Fibroblast of skin of left biceps (primary cell): ENCODE measurements at places on chromosomes 1 and 21.
A peak's percentile ranks its signal among the peaks of the same experiment; 100 is the strongest.

GRCh38 chr1:53047737-53048736, 14.0 kb upstream of the PODN start:
- DNase-seq, result no peak

GRCh38 chr1:12380326-12381249, 150.8 kb downstream of the VPS13D start:
- no peak for DNase-seq

DNA sequence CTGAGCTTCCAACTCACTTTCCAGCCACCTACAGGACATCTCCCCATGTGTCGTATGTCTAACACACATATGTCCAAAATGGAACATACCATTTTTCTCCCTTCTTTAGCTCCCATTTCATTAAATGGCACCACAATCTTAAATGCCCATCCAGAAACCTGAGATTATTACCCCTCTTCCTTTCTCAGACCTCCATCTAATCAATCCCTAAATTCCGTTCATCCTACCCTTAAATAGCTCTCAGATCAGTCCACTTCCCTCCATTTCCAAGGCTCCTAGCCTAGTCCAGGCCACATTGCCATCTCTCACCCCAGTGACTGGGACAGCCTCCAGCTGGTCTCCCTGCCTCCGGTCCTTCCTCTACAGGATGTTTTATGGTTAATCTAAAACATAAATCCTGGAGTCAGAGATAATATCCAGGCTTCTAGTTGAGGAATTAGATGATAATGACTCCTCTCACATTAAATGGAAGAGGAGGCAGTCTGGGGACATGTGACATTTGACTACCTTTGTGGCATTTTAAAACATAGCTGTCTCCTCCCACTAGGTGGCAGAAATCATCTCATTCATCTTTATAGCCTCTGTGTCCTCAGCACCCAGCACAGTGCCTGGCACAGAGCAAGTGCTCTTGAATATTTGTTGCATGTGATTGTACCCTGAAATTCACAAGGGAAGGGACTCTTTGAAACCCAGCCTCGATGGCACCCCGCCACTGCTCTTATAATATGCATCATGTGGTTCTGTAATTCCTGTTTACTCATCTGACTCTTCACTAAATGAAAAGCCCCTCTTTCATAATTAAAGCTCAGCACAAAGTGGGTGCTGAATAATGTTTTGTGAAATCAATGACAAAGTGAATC, 102.3 kb downstream of the TMEM53 start:
- no peak for DNase-seq

DNA sequence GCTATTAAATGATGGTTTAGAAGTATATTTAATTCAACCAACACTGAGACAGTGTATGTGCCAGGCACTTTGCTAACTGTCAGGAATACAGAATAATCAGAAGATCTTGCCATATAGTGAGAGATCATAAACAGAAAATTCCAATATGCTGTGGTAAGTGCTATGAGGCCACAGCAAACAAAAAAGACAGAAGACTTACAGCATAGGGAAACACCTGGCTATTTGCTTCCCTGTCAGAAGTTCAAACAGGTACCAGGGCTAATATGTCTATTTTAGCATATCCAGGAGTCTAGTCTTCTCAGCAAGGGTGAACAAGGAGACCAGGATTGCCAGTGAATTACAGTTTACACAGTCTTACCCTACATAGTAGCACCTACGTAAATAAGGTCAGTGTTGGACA, 30.4 kb downstream of the TRIT1 start:
- DNase-seq, result no peak

DNA sequence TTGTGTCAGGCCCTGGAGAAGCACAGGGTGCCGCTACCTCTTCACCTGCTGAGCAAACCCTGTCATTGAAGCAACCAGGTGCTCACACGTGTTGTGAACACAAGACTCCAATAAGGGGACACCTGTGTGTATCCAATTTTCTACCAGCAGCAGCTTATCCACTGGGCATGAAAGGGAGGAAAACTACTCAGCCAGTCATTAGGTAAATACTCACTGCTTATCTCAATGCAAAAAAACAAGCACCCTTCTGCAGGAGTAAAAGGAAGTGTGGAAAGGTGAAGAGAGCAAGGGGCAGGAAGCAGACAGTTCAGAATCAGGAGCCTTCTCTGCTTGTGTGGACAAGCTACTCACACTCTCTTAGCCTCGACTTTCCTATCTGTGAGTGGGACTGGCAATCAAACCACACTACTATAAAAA, 148.9 kb downstream of the ETS2 start:
- DNase-seq, result no peak

- no peak for DNase-seq
These were observed 95.0 kb upstream of the VAV3 start for GRCh38 chr1:108059945-108060344.

DNA sequence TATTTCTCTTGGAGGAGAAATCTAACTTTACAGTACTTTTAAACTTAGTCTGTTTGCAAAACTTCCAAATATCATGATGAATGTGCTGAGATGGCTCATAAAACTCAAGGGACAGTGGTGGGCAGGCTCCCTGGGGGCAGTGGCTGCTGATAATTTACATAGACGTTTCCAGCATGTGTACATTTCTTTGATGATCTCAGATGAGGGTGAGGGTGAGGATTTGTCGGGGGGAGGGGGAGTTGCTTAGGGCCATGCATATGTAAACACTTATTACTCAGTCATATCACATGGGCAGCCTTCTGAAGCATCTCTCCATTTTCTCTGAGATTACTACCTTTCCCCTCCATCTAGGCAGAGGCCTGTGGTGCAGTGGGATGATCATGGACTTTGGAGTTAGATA, 152.9 kb upstream of the HMGB4 start:
- DNase-seq, result peak; percentile 22

- no peak for DNase-seq
These were observed 7.9 kb upstream of the GUCA2B start for GRCh38 chr1:42145389-42145716.

GRCh38 chr1:162011337-162012012, 12.2 kb downstream of the OLFML2B start:
- no peak for DNase-seq

- DNase-seq, result no peak
These were observed 76.5 kb downstream of the DHRS3 start for GRCh38 chr1:12541274-12542137.

GRCh38 chr1:234782105-234782751, 172.2 kb upstream of the IRF2BP2 start:
- no peak for DNase-seq
